ENCODE measurements at places on chromosomes 4 and X.

- no peak for DNase-seq
These were observed 41.5 kb downstream of the CBLL2 start for GRCh38 chrX:22314211-22314610.

GRCh38 chr4:153081006-153081580 lies 123.2 kb upstream of the TRIM2 start:
- no peak for DNase-seq

GRCh38 chr4:108965016-108965415 lies 202.2 kb upstream of the ETNPPL start:
- DNase-seq, result no peak

DNA sequence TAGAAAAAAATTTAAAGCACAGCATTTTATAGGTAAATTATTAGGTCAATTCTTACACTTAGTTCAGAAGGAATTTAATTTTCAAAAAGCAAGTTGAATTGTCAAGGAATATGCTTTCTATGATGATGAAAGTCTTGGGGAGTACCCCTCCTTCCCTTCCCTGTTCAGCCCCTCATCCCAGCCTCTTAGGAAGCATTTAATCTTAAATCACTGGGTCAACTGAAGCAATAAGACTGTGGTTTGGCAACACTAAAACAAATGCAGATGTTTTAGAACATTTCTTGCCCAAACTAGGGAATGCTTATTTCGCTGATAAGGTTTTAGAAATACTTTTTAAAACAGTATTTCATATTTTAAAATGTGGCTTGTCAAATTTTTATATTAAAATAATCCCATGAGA lies 19.1 kb upstream of the ARSJ start:
- no peak for DNase-seq

GRCh38 chr4:85557016-85557901 lies 82.3 kb downstream of the ARHGAP24 start:
- DNase-seq, result no peak

DNA sequence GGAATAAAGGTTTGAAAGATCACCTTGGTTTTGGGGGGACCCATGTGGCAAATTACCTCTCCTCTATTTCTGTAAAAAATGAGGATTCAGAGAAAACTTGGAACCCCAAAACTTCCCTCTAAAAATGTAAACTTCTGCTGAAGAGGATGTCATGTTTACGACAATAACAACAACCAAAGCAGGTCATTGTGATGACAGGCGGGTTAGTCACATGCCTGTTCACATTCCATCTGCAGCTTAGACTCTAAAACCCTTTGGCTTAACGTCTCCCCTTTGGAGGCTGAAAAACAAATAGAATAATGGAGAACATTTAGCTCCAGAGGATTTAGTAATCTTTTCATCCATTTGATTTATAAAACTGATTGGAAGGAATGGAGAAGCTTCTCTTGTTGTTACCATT lies 75.0 kb upstream of the FAM9C start:
- no peak for DNase-seq

DNA sequence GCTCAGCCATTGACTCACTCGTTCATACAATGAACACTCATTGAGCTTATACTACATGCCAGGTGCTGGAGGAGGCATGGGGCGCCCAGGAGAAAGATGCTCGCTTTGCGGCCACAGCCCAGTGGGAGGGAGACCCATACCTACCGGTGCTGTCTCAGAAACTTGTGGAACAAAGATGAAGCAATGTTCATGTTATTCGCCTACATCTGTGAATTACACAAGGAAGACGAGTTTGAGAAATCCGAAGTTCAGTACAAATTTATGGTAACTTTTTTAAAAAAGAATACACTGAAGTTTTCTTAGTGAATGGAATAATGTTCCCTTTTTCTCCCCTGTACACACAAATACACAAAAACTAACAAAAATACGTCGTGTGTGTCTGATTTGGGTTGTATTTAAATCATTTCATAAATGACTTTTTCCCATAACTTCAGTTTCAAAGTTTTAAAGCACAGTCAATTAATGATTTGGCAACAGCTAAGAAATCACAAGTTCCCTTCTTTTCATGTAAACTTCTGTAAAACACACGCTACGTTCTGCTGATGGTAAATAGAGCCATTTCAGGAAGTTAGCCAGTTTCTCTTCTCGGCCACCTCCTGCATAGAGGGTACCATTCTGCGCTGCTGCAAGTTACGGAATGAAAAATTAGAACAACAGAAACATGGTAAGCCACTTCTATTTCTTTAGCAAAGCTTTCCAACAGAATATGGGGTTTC lies at the start of gene TLR8:
TLR8 (plus strand) TSS at position 575 of the 716 bp plus-strand sequence; CDS start at position 662, 87 bp downstream.
- DNase-seq, result no peak

All from activated T-helper 1 cell treated with anti-CD3 and anti-CD28 coated beads, Interleukin-2, amount 50 U/mL, for 16 hours (primary cell).